Smooth muscle cell of the brain vasculature (primary cell): ENCODE measurements at places on chromosomes 12 and 14.

DNA sequence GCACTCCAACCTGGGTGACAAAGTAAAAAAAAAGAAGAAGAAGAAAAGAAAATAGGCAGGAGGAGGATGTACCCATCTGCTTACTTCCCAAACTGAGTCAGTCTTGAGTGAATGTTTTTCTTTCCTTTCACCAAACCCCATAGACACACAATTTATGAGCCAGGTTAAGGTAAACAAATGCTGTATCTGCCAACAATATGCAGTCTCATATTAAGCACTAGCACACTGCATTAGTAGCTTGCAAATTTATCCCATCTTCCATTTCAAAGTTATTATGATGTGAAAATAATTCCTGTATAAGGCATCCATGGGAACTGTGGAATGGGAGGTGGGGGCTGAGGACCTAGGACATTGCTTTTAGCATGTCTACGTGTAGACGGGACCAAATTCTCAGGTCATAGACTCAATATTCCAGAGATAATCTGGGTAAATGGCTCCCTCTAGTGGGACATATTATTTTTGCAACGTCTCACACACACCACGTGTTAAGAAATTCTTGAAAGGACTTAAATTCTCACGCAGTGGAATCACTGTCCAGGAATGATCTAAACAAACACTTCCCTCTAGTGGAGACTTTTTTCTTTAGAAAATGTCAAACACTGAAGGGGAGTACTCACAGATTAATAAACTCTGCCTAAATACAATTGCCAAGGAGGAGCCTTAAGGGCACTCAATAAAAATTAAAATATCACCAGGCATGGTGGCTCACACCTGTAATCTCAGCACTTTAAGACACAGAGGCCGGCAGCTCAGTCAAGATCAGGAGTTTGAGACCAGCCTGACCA is 17.1 kb upstream of the OR10P1 start:
- DNase-seq: peak; percentile 83

GRCh38 chr12:104557488-104558195 is 100.9 kb downstream of the CHST11 start:
- DNase-seq: no peak

GRCh38 chr14:67963960-67964812 is 144.6 kb downstream of the RAD51B start:
- no peak for DNase-seq

DNA sequence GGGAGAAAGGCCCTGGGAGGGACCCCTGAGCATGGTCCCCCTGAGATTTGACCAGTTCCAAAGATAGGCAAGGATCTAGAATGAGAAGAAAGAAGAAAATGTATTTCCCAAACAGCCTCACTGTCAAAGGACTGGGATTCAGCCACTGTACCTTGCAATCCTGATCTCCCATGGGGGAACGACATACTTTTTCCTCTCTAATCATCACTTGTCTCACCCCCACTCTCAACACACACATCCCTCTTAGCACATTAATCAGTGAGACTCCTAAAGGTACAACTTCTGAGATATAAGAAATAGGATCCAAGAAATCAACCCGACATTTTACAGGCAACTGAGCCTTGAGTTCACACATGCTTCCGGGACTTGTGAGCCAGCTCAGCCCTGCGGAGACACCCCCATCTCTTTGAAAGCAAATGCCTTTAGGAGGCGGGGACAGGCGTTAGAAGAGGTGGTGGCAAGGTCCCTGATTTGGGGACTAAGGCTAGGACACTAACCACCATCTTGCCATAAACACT is 1.4 kb downstream of the MAP3K9 start:
- no peak for DNase-seq

DNA sequence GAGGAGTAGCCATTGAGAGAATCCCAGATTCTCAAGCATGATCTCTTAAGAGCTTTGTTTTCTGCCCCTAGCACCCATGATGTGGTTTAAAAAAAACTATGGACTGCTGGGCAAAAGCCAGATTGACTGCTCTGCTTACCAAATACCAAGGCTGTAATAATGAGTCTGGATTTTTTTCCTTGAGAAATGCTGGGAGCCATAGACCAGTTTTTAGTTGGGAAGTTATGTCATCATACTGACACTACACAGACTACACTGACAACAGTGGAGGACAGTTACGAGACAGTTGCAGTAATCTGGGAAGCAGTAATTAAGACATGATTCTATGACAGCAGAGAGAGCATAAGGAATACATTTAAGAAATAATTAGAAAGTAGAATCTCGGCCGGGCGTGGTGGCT is 35.8 kb downstream of the SPATA7 start:
- DNase-seq: no peak

GRCh38 chr14:35240231-35240630 is 52.0 kb upstream of the PSMA6 start:
- DNase-seq: no peak

- no peak for DNase-seq
Observed at GRCh38 chr12:47020211-47020821, 59.1 kb upstream of the PCED1B start.
